ENCODE measurements at places on chromosomes 3 and 15. TPM values are rescaled to one million over a fixed set of nuclear protein-coding genes. Genes with fewer than 3 reads are reported as not detected.

TRAT1 gene
- total RNA-seq, result not detected

- no peak for DNase-seq
Measured at GRCh38 chr15:89406218-89406939, 71.8 kb upstream of the POLG start.

DNA sequence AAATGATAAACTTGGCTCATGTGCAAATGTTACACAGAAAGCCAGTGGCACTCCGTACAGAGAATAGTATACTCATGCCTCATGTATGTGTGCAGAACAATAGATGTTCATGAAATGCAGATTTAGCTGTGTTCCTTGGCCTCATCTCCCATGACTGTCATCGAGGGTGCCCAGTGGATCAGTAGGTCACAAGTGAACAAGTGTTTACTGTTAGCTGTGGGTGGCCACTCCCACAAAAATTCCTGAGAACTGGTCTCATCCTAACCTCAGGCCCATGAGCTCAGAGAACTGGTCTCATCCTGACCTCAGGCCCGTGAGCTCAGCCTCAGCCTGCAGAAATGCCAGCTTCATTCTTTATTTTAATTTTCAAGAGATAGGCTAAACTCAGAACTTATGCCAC, 124.1 kb downstream of the GADL1 start:
- peak; percentile 94 for DNase-seq

DNA sequence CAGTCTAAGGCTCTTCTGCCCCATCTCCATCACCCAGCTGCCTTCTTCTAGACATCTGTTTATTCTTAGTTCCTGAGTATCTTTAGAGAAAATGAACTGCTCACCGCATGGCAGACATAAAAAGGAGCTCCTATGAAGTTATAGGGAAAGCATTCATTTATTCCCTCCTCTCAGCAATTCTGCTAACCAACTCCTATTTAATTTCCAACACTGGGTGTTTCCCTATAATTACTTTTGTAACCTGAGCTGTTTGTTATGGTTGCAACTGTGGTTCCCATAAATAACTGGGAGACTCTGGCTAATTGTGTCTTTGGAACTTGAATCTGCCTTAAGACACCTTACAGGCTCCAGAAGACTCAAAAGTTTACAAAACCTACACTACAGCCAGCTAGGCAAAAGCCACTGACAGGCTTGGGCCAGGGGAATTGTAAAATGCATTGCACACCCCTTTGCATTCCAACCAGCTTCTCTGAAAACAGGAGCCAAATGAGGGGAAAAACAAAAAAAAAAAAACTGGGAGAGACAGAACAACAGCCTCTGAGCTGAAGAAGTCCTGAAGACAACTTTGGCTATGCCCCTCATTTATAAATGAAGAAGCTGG, 231.5 kb upstream of the FEZF2 start:
- DNase-seq, result peak; percentile 78

DNA sequence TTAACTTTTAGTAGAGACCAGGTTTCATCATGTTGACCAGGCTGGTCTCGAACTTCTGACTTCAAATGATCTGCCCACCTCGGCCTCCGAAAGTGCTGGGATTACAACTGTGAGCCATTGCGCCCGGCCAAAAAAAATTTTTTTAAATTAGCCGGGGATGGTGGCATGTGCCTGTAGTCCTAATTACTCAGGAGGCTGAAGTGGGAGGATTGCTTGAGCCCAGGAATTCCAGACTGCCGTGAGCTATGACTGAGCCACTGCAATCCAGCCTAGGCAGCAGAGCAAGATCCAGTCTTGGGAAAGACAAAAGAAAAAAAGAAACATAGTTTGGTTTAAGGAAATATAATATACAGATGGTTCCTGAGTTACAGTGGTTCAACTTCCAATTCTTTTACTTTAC, 44.9 kb upstream of the EIF3J start:
- DNase-seq, result no peak
